Activated CD4-positive, alpha-beta T cell treated with anti-CD3 and anti-CD28 coated beads, Interleukin-2, amount 10 ng/mL, durations not matched to agents 24 days and 14 days (primary cell): ENCODE measurements at places on chromosomes 1 and 21. TPM values are rescaled to one million over a fixed set of nuclear protein-coding genes. Genes with fewer than 3 reads are reported as not detected.

Gene ADCY10
- total RNA-seq = 0.09 and 0.19 TPM in 2 replicates

Gene COL11A1
- not detected in 2 replicates for total RNA-seq

Gene EDARADD
- 32.0 and 32.6 TPM in 2 replicates for total RNA-seq

Gene HPCAL4
- 0.38 and 0.44 TPM in 2 replicates for total RNA-seq

Gene OR2G6
- not detected in 2 replicates for total RNA-seq

Gene SLC1A7
- total RNA-seq = not detected in 2 replicates

Gene TMIGD3
- not detected in 2 replicates for total RNA-seq

Gene RGS18
- total RNA-seq = 0.33 TPM in 1 of 2 replicates, not detected in the other

Gene JAM2
- total RNA-seq = 0.33 and 0.36 TPM in 2 replicates

Gene LEFTY1
- total RNA-seq = not detected in 2 replicates

Gene FAM89A
- total RNA-seq = 20.2 and 20.3 TPM in 2 replicates

Gene SH2D1B
- total RNA-seq = not detected in 2 replicates

Gene WNT4
- not detected in 2 replicates for total RNA-seq

Gene PLPPR5
- total RNA-seq = not detected in 2 replicates

Gene OR2L3
- not detected in 2 replicates for total RNA-seq

Gene AMPD1
- total RNA-seq = not detected in 2 replicates

Gene MAP3K21
- total RNA-seq = 1.5 and 1.6 TPM in 2 replicates

Gene MX2
- 8.6 and 11.5 TPM in 2 replicates for total RNA-seq

Gene C1QB
- not detected in 2 replicates for total RNA-seq

Gene SLC16A1
- total RNA-seq = 79.2 and 79.7 TPM in 2 replicates

Gene LEPR
- total RNA-seq = 1.1 and 1.2 TPM in 2 replicates

Gene C8A
- not detected in 2 replicates for total RNA-seq

Gene PTPRC
- 436 and 438 TPM in 2 replicates for total RNA-seq

Gene AGT
- total RNA-seq = not detected in 2 replicates

Gene TUFT1
- total RNA-seq = 1.7 and 2.1 TPM in 2 replicates

Gene RIIAD1
- total RNA-seq = not detected in 2 replicates

Gene VAV3
- total RNA-seq = 5.5 TPM in 2 replicates

Gene ICOSLG
- total RNA-seq = 7.6 and 8.3 TPM in 2 replicates

Gene IL10
- total RNA-seq = 3.4 TPM in 2 replicates

Gene ELF3
- total RNA-seq = 0.14 and 0.68 TPM in 2 replicates

Gene BECN2
- total RNA-seq = not detected in 2 replicates

Gene LCE3E
- not detected in 2 replicates for total RNA-seq

Gene FBLIM1
- not detected in 2 replicates for total RNA-seq

Gene GIPC2
- 0.05 TPM in 1 of 2 replicates, not detected in the other for total RNA-seq

Gene ZBTB17
- 60.9 and 63.9 TPM in 2 replicates for total RNA-seq

Gene SPRR1A
- total RNA-seq = not detected in 2 replicates

Gene ZMYM4
- total RNA-seq = 25.6 and 31.0 TPM in 2 replicates
